ENCODE measurements at places on chromosomes 11 and 22.

DNA sequence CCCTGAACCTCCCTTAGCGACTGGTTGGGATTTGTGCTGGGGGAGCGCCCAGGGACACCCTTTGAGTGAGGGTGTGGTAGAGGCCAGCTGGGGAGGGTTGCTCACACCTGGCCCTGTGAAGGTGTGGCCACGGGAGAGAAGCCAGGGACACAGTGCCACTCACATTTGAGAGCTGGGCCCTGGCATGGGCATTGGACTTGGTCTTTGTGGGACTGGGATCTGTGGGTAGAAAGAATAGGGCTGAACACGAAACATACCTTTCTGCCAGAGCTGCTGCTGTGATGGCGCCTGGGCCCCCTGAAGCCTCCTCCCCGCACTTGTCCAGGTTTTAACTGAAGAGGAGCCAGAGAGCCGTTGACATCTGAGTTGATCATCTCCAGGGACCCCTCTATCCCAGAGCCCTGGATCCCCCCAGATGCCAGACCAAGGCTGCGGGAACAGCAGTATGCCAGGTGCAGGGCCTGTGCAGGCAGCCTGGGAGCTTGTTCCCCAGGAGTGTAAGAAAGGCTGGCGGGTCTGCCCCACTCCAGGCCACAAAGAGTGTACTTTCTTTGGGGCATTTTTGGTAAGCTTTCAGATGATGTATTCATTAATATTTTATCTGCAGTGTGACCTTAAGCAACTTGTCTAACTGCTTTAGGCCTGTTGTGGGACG is 284.1 kb downstream of the TBC1D22A start:
- DNase-seq = no peak

DNA sequence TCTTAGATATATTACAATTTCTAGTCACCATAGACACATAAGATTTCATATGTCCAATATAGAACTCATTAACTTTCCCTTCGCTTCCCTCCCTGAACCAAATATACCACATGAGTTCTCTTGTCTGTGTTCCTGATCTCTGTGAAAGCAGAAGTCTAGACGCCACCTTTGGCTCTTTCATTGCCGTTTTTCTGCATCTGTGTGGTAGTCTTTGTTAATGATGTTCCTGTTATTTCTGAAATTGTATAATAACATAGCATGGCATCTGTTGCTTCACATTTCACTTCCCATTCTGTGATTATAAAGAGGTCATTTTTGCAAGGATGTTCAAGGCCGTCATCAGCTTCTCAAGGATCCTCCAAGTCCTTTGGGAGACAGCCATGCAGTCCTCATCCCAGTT is 58.5 kb downstream of the NCAM1 start:
- DNase-seq = no peak

GRCh38 chr11:30814737-30815136 is 228.6 kb upstream of the MPPED2 start:
- no peak for DNase-seq

- DNase-seq = no peak
Measured at GRCh38 chr11:133004369-133004768, 527.9 kb downstream of the OPCML start.

- no peak for DNase-seq
Measured at GRCh38 chr11:72426758-72427157, 7.6 kb downstream of the CLPB start.

GRCh38 chr11:33874433-33874832 is 17.4 kb downstream of the LMO2 start:
- no peak for DNase-seq

DNA sequence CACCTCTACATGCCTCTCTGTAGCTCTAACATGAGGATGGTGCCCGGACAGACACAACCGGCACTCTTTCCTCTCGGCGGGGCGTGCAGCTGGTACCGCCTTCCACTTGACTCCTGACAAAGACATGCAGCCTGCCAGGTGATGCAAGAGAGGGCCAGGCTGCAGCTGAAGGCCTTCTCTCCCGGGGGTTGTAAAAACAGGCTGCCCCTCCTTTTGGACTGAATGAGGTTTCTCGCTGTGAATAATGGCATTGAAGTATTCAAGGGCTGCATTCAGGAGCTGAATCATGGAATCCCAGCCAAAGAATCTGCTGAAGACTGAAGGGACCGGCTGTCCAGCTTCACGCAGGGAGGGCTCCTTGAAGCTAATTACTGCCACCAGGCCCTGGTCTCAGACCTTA is 110.9 kb downstream of the GALNT18 start:
- DNase-seq = no peak

- no peak for DNase-seq
Measured at GRCh38 chr11:113389272-113389671, 1.7 kb downstream of the ANKK1 start.

DNA sequence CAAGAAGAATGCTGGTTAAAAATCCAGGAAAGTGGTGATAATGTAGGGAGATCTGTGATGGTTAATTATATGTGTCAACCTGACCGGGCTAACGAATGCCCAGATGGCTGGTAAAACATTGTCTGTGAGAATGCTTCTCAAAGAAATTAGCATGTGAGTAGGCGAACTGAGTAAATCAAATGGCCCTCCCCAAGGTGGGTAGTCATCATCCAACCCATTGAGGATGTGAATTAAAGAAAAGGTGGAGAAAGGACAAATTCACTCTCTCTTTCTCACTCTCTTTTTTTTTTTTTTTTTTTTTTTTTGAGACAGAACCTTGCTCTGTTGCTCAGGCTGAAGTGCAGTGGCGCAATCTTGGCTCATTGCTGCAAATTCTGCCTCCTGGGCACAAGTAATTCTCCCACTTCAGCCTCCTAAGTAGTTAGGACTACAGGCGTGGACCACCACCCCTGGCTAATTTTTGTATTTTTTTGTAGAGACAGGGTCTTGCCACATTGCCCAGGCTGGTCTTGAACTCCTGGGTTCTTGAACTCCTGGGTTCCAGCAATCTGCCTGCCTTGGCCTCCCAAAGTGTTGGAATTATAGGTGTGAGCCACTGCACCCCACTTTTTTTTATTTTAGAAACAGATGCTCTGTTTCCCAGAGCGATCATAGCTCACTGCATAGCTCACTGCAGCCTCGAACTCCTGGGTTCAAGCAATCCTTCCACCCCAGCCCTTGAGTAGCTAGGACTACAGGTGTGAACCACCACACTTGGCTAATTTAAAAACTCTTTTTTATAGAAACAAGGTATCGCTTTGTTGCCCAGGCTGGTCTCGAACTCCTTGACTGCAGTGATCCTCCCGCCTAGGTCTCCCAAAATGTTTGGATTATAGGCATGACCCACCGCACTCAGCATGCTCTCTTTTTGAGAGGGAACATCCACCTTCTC is 22.0 kb upstream of the P2RY6 start:
- DNase-seq = no peak

DNA sequence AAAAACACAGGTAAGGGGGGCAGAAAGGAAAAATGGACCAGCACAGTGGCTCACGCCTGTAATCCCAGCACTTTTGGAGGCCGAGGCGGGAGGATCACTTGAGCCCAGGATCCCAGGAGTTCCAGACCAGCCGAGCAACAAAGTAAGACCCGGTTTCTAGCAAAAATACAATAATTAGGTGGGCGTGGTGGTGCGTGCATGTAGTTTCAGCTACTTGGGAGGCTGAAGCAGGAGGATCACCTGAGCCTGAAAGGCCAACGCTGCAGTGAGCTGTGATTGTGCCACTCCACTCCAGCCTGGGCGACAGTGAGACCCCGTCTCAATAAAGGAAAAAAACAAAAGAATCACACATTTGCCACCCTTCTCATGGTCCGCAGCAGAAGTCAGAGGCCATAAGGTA is 519.4 kb downstream of the BRD1 start:
- no peak for DNase-seq

GRCh38 chr11:75170516-75171201 is 19.8 kb downstream of the SLCO2B1 start:
- no peak for DNase-seq

DNA sequence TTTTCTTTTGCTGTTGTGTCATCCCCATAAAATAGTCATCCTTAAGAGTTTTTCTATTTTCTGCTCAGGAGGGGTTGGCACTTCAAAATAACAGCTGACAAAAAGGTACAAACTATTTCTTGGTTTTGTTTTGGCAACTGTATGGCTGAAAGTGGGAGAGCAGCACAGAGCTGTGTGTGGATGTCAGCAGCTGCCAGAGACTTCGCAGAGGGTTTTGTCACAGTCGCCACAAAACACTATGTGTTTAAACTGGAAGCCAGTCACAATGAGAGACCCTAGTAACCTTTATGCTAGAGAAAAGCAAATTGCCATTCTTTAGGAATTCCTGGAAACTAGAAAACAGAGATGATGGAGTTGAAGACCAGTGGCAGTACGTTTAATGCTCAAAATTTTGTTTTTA is 189.6 kb upstream of the CCDC90B start:
- no peak for DNase-seq

GRCh38 chr11:29781268-29781667 is 235.6 kb downstream of the KCNA4 start:
- no peak for DNase-seq

DNA sequence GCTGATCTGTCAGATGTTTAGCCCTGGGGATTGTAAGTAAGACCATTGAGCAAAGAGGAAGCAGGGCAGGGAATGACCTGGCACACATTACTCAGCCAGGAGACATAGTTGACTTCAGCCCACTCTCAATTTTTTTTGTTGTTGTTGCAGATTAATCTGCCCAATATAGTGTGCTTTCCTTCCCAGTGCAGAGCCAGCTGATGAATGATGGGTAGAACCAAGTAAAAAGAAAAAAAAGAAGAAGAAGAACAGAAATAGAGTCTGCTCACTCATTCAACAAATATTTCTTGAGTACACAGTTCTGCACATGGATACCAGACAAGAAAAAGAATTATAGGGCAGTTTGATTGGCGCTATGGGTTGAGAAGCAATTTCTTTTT is 292.7 kb downstream of the ETS1 start:
- DNase-seq = no peak

DNA sequence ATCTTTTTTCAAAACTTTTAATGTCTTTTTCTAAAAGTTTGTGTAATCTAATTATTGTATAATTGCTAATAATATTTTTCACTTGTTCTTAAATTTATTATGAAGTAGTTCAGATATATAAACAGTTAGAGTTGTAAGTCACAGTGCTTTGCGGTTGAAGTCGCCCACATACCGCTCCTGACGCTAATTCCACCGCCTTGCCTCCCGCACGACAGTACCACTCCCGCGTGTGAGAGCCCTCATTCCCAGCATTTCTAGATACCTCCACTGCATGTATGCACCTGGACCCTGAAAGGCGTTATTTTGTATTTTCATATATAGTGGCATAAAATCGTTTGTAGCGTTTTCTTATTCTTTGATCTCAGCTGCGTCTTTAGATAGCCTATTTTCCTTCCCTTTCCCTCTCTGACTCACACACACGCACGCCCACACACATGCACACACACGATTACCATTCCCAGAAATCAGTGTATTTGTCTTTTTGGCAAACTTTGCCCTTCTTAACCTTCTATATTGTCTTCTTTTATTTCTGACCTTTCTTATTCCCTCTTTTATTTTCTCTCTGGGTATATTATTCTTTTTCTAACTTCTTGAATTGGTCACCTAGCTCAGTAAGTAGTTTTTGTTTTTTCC is 56.4 kb upstream of the PITPNB start:
- no peak for DNase-seq

DNA sequence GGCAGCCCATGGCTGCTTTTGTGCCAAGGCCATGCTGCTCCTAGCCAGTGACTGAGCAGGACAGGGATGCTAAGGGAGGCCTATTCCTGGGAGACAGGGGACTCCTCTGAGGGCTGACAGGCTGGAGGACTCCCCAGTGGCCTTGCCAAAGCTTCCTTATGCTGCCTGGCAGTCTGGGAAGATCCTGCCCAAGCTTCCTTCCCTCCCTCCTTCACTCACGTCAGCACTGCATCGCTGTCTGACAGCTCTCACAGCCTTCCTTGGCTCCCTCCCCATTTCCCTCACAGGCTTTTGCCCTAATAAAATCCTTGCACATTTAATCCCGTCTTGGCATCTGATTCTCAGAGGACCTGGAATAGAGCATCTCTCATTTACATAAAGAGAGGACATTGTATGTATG is 26.5 kb downstream of the HTR3A start:
- no peak for DNase-seq

- DNase-seq = no peak
Measured at GRCh38 chr22:46085828-46086576, 64.3 kb upstream of the PPARA start.

DNA sequence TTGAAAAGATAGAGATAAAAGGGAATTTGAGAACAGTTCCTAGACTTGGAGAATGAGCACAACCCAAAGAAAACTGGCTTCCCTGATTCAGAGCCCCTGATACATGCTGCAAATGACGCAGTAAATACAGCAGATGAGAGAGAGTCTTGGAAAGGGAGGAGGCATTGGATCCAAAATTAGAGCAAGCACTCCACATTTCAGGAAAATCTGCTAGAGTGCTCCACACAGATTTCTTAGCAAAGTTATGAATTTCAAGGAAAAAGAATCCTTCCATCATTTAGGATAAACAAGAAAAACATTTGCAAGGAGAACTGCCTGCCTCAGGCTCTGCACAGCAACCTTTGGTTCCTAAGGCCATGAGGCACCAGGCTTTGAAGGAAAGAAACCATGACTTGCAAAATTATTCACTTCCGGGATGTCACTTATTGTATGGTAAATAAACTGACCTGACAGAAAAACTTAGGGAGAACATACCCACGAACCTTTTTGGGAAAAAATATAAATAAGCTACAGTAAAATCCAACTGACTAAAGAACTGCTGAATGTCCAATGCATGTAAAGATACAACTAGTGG is 89.8 kb upstream of the RTL6 start:
- DNase-seq = no peak

DNA sequence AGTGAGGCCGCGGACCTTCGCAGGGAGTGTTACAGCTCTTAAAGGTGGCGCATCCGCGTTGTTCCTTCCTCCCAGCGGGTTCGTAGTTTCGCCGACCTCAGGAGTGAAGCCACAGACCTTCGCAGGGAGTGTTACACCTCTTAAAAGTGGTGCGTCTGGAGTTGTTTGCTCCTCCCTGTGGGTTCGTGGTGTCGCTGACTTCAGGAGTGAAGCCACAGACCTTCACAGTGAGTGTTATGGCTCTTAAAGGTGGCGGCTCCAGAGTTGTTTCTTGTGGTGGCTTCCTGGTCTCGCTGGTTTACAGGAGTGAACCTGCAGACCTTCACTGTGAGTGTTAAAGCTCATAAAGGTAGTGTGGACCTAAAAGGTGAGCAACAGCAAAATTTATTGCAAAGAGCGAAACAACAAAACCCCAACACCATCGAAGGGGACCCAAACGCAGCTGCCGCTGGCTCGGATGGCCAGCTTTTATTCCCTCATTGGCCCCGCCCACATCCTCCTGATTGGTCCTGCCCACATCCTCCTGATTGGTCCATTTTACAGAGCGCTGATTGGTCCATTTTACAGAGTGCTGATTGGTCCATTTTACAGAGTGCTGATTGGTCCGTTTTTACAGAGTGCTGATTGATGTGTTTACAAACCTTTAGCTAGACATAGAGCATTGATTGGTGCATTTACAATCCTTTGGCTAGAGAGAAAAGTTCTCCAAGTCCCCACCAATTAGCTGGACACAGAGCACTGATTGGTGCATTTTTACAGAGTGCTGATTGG is 1.2 kb upstream of the TMEM45B start:
- no peak for DNase-seq

Measured in GM19239 (cell line).